ENCODE measurements at places on chromosomes 13 and 19.

- DNase-seq, result no peak
Observed at GRCh38 chr13:110677731-110678545, 28.0 kb downstream of the CARS2 start.

GRCh38 chr13:27920677-27921420 is 1.0 kb downstream of the PDX1 start:
- DNase-seq, result no peak

DNA sequence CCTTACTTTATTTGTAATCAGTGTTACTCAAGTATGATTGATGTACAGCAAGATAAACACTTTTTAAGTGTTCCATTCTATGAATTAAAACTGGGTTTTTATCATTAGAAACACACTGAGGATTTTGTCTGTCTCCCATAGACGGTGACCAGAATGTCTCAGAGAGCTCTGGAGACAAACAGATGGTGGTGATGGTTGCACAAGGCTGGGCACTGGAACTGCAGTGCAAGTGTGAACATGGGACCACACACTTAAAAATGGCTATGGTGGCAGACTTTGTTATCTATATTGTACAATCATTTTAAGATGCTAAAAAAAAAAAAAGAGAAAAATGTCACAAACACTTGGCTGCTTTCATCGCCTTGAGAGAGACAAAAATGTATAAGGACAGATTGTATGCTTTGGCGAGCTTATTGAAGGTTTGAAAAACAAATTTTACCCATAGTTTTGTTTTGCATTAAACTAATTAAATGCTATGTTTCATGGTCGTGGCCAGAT is 273.0 kb downstream of the SHISA2 start:
- DNase-seq, result no peak

DNA sequence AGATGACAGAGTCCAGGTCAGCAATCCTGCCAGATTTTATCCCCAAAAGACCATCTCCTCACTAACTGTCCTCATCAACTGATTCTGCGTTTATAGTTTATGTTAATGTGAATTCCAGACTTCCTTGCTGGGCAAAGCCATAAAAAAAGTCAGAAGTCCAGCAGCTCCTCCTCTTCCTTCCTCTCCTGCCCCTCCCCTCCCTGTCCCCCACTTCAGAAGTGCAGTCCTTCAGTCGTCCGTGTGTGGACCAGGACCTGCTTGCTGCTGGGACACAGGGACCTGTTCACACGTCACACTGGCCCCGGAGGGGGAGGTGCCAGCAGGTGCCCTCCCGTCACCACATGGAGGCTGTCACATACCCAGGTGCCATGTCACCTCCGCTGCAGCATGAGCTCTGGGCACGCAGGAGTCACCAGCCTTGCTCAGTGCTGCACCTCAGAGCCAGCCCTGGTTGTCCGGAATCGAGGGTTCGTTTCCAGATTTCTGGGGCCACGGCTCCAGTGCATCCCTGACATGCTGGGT is 4.0 kb upstream of the MCF2L start:
- DNase-seq, result no peak

- DNase-seq, result no peak
Observed at GRCh38 chr19:18440415-18440877, 2.5 kb upstream of the ISYNA1 start.

- no peak for DNase-seq
Observed at GRCh38 chr13:82305588-82305987, 1576.7 kb downstream of the SLITRK1 start.

DNA sequence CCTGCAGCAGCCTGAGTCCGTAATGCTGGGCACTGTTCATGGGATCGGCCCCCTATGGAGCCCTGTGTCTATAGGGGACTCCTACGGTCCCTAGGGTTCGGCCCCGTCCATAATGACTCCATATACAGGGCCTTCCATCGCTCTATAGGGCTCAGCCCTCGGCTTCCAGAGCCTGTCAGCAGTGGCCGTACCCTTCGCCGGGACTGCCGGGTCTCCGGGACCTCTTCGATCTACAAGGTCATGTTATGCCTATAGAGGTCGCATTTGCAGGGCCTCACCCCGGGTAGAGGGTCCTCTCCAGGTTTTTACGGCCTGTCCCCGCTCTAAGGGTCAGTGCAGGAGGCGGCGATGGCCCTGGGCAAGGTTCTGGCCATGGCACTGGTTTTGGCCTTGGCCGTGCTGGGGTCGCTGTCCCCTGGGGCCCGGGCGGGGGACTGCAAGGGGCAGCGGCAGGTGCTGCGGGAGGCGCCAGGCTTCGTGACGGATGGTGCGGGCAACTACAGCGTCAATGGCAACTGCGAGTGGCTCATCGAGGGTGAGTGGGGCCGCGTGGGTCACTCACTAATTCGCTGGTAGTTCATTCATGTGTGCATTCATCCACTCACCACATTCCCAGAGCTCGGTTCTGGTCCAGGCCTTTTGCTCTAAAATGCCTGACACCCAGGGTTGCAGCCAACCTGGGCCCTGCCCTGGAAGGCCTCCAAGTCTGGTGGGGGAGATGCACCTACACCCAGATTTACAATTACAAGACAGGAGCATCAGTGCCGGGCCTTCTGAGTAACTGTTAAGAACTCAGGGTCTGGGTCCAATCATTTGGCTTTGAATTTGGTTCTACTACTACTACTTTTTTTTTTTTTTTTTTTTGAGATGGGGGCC is 699 bp downstream of the MEGF8 start:
- DNase-seq, result no peak

- no peak for DNase-seq
Observed at GRCh38 chr13:45721203-45721731, 19.1 kb downstream of the CBY2 start.

DNA sequence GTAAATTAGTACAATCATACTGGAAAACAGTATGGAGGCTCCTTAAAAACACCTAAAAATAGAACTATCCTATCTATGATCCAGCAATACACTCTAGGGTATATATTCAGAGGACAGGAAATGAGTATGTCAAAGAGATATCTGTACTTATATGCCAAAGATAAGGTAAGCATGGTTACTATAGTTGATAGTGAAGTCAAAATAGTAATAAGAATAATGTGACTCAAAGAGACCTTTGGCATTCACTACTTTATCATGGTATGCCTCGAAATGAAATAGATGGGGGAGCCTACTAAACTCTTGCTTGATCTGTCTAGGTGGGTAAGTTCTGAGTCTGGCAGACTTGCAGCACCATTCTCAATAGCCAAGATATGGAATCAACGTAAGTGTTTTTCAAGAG is 30.3 kb downstream of the FXYD5 start:
- no peak for DNase-seq

DNA sequence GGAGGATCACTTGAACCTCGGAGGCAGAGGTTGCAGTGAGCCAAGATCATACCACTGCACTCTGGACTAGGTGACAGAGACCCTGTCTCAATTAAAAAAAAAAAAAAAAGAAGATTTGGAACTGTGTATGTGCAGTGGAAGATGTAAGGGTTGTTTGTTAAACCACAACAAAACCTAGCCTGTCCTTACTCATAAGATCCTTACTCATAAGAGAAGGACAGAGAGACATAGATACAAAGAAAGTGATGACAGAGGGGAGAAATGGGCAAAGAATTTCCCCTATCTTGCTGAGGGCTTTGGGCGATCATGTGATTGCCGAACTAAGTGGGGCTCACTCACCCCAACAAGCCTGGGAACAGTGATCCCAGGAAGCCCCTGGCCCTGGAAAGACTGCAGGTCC is 7.9 kb downstream of the ITPKC start:
- no peak for DNase-seq

GRCh38 chr13:31965361-31966066 is 66.1 kb upstream of the FRY start:
- DNase-seq, result no peak

GRCh38 chr19:49129238-49129583 is 9.9 kb downstream of the PPFIA3 start:
- no peak for DNase-seq

DNA sequence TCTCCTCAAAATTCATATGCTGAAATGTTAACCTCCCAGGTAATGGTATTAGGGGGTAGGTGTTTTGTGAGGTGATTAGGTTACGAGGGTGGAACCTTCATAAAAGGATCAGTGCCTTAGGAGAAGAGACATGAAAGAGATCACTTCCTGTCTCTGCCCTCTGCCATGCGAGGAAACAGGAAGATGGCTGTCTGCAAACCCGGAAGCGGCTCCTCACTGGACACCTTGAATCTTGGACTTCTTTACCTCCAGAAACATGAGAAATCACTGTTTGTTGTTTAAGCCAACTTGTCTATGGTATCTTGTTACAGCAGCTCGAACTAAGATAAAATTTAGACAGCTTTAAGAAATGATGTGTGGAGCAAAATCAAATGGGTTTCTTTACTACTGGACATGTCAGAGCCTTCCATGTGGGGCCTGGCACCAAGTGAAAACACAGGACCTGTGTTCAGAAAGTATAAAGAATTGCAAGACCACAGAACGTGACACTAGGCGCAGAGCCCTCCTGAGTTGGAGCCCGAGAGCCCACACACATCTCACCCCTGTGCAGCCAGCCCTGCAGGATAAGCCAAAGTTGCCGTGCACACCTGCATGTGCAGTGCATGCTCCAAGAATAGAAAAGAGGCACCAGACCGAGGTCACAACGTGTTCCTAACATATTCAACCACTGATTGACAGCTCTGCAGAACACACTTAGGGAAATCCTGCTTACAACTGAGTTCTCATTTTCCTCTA is 112.5 kb upstream of the UQCRFS1 start:
- no peak for DNase-seq

GRCh38 chr19:4981681-4981958 is 12.7 kb downstream of the KDM4B start:
- no peak for DNase-seq

- no peak for DNase-seq
Observed at GRCh38 chr13:50762969-50763567, 80.4 kb downstream of the DLEU7 start.

DNA sequence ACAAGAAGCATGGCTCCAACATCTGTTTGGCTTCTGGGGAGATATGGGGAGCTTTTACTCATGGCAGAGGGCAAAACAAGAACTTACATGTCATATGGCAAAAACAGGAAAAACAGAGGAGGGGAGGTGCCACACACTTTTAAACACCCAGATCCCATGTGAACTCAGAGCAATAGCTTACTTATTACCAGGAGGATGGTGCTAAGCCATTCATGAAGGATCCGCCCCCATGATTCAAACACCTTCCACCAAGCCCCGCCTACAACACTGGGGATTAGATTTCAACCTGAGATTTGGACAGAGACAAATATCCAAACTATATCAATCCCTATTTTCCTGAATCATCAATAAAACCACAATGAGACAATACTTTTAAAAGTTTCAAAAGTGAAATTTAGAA is 712.1 kb downstream of the PCDH9 start:
- DNase-seq, result no peak

DNA sequence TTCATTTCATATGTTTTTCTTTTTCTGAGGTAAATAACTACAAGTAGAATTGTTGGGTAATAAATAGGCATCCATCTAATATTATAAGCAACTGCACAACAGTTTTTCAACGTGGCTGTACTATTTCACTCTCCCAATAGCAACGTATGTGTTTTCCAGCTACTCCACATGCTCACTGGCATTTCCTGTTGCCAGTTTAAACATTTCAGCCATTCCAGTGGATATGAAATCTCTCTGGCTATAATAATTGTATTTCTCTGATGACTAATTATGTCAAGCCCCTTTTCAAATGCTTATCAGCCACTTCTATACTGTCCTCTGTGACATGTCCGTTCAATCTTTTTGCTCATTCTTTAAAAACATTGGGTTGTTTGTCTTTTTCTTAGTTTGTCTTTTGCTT is 26.8 kb upstream of the ALOX5AP start:
- DNase-seq, result no peak

DNA sequence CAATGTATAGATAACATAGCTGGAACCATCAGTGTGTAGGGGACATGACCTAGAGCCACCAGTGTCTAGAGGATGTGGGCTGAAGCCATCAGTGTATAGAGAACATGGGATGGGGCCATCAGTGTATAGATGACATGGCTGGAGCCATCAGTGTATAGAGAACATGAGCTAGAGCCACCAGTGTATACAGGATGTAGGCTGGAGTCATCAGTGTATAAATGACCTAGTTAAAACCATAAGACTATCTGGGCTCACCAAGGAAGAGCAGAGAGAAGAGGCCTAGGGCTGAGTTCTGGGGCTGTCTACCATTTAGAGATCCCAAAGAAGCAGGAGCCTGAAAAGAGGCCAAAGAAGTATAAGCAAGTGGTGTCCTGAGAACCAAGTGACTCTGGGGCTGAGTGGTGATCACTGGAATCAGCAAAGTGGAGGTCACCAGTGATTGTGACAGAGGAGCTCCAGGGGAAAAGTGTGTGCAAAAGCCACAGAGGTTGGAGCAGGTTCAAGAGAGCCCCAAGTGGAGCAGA is 41.0 kb downstream of the RFX2 start:
- DNase-seq, result no peak

DNA sequence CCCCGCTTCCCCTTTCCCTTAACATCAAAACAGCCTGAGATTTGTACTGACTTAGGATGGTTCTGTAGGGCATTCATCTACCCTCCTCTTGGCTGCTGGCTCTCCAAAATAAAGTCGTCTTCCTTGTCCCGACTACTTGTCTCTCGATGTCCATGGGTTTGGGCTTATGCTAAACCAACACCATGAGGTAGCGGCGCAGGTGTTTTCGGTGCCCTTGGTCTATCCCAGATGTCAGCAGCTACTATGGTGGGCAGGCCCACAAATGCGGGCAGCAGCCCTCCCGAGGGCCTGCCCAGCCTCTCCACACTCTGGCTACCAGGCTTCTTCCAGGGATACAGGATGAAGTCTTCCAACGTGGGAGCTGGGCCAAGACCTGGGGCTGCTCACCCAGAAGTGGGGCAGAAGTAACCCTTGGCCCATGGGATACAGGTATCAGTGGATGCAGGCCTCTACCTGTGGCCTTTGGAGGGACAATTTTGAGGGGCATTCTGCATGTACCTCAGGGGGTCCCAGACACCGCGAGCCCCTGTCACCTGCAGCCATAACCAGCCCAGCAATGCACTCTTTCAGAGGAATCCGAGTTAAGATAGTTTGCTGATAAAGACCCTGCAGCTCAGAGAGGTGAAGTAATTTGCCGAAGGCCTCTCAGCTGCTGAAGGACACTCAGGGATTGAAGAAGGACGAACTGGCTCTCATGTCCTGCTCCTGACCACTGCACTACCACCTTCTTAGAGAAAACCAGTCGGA is 47.8 kb upstream of the VSTM2B start:
- DNase-seq, result peak; percentile 78

- no peak for DNase-seq
Observed at GRCh38 chr13:91622778-91623550, 224.5 kb downstream of the GPC5 start.

GRCh38 chr13:49869519-49869918 is 66.6 kb downstream of the SPRYD7 start:
- no peak for DNase-seq

GRCh38 chr13:26382366-26382765 is 128.4 kb downstream of the CDK8 start:
- DNase-seq, result no peak

DNA sequence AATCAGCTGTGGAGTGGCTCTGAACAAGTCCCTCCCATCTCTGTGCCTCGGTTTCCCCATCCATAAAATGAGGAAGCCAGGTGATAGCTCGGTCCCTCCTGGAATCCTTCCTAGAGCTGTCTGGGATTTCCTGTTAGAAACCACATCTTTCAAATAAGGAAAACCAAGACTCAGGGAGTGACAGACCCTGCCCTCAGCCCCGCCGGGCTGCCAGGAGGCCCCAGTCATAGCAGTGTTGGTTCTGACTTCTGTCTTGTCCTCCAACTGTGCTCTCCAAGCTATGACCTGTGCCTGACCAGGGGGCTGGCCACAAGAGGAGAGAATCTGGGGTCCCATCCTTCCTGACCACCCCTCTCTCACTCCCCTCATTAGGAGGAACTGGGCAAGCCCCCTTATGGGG is 1.1 kb upstream of the SHD start:
- DNase-seq, result no peak

- DNase-seq, result no peak
Observed at GRCh38 chr19:49109051-49109450, 5.1 kb upstream of the LIN7B start.
